ENCODE measurements at places on chromosomes 7 and 10.

- no peak for DNase-seq
Measured at GRCh38 chr7:156518466-156518865, 122.1 kb upstream of the RNF32 start.

DNA sequence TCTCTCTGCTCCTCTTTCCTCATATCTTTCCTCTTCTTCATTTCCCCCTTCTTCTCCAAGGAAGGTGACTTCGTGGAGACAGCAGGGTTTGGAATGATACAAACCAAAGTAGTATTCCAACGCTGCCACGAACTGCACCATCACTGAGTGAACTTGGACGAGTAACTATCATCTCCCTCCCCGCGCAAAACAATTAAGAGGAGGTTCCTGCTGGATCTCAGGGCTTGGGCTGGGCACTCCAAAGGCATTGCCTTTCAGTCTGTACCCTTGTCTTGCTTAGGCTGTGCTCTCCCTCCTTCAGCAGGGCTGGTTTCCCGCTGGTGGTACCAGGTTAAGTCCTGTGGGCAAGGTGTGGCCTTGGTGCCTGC is 790 bp upstream of the PITX3 start:
- no peak for DNase-seq

- DNase-seq, result no peak
Measured at GRCh38 chr7:100490483-100491191, 6.9 kb downstream of the NYAP1 start.

DNA sequence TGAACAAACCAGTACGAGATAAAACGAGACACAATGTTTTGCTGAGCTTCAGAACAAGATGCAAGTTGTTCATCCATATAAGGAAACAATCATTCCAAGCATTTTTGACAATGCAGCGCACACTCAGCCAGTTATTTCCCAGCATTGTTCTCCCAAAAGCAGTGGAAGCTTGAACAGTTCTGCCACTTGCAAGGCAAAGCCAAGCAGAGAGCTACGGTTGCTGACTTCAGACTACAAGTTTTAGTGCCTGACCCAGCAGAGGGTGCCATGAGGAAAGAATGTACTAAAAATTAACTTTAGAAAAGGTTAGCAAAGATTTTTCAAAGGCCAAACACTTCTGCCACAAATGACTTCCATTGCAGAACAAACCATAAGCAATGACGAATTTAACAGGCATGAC is 152.5 kb downstream of the SLC25A13 start:
- no peak for DNase-seq
